Stimulated activated memory B cell treated with anti-CD40 and anti-IgM and Interleukin-4, amounts not matched to agents 10 μg/mL and 1 μg/mL and 100 μg/mL, for 72 hours (primary cell): ENCODE measurements at places on chromosomes 7 and 10.
A peak's percentile ranks its signal among the peaks of the same experiment; 100 is the strongest.

DNA sequence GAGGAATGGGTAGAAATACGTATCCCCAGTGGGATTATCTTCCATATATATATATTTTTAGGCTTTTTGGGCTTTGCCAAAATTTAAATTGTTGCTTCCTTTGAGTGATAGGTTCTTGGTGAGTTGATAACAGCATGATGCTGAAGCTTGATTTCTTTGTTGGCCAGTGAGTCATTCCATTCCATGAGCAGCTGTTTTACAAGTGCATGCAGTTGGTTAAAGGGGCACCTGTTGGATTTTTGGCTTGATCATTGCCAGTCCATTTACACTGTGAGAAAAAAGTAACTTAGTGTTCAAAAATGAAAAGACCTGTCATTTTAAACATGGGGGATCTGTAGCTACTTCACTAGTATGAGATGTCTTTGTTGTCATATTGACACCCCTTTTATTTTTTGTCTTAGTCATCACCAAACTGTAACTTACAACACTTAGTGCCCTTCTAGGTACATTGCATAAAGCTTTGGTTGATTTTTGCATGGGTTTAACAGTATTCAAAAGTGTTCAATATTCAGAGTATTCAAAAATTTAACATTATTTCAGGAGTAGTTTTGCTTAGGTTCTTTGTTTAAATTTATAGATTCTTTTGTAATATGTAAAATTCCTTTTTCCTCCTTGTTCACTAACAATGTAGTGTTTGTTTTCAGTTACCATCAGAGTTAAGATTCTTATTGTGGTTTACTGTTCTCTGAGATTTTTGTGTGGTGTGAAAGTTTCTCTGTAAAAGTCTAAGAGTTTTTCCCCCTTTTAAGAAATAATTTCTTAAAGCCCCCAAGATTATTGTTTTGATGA, 8.8 kb downstream of the AKAP9 start:
- no peaks in the 10 kb centered on the region for H3K27me3 ChIP-seq
- no peak overlapping the region for H3K4me3 ChIP-seq
- peak overlapping the region; percentile 24 for H3K27ac ChIP-seq
- peaks cover 57% of the 10 kb centered on the region for H3K4me1 ChIP-seq
- ATAC-seq: no peak

DNA sequence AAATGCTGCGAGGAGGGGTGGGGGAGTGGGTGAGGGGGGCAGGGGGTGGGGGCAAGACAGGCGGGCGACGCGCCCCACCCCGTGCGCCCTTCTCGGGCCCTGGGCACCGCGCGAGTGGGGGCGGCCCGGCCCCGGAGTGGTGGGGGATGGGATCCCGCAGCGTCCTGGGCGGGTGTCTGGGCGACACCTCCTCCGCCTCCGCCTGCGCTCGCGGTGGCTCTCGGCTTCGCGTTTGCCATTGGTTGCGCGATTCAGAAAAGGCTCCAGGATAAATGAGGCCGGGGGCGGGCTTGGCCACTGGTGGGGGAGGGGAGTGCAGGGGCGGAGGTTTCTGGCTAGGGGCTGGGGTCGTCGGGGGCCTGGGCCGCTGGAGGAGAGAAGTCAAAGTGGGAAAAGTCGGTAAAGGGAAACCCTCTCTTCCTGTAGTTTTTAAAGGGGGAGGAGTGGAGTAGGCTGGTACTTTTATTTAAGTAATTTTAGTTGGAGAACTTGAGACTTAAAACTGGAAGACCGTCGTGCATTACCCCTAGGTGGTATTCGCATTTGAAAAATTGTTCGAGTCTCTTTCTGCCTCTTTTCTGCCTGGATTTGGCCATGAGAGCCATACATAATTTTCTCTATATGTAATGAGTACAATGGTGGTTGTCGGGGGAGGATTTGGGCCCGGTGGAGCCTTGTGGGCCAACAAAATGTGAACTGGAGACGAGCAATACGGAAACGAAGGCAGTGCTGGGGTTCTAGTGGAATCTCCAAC, 992 bp upstream of the IGF2BP3 start:
- peaks cover 66% of the 10 kb centered on the region for H3K27me3 ChIP-seq
- ATAC-seq: peak; percentile 44
- peak overlapping the region; percentile 38 for H3K27ac ChIP-seq
- H3K4me1 ChIP-seq: peaks cover 34% of the 10 kb centered on the region
- H3K36me3 ChIP-seq: no peaks in the 10 kb centered on the region
- no peak overlapping the region for H3K4me3 ChIP-seq

GRCh38 chr7:2101630-2102374, 130.9 kb downstream of the MAD1L1 start:
- peak overlapping the region; percentile 55 for H3K27ac ChIP-seq
- no peaks in the 10 kb centered on the region for H3K27me3 ChIP-seq
- H3K4me1 ChIP-seq: peaks cover 70% of the 10 kb centered on the region
- H3K36me3 ChIP-seq: peaks cover 22% of the 10 kb centered on the region
- ATAC-seq: no peak
- no peak overlapping the region for H3K4me3 ChIP-seq

DNA sequence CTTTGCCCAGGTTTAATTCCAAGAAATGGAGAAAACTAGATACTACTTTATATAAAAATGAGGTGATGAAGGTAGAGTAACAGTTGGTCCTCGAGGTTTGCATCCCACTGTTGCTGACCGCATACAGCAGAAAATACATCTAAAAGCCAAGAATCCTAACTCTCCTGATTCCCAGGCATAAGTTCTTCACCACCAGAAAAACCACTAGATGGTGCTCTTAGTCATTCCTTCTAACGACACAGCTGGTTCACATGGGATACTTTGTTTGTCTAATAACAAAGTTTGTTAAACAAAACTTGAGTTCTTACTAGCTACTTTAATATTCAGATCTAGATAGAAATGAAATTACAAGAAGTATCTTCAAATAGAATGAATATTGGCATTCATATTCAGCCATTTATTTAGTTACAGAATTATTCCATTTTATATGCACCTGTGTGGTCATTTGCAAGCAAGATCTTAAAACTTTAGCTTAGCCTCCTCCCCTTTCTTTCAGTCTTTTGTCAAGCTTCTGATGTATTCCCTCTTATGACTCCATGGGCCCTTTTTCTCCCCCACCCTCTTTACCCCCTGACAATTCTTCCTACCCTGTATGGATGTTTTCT, 54.1 kb upstream of the CYP26C1 start:
- no peak for ATAC-seq
- H3K4me3 ChIP-seq: no peak overlapping the region
- H3K27ac ChIP-seq: no peak overlapping the region
- H3K4me1 ChIP-seq: no peaks in the 10 kb centered on the region
- peaks cover 22% of the 10 kb centered on the region for H3K36me3 ChIP-seq

DNA sequence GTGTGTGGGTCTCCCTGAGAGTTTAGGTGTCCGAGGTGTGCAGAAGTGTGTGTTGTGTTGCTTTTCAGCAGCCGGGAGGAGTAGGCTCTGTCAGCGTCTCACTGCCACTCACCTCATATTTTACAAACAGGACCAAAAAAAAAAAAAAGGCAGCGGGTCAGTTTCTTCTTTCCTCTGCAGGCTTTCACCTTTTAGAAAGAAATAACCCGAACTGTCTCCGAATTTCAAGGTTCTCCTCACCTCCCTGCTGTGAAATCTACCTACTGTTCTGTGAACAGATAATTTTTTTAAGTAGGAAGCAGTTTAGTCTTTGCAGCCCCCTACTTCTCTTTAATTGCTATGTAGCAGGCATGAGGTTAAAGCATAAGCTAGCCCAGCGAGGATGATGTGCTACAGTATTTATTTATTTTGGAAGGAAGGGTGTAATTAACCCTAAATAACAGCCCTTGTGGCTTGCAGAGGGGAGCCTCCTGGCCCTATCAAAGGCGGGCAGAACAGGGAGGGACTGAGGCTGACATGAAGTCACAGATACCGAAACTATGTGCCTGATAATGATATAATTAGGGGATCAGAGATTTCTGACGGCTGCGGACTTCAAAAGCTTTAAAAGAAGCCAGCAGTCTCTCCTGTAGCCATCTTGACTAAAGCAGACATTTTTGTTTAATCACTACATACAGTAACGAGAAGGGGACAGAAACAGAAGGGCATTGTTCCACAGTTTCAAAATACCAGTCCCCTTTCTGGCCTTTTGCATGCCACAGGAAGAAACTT, 1.6 kb downstream of the BAMBI start:
- H3K4me1 ChIP-seq: peaks cover 22% of the 10 kb centered on the region
- no peak overlapping the region for H3K27ac ChIP-seq

DNA sequence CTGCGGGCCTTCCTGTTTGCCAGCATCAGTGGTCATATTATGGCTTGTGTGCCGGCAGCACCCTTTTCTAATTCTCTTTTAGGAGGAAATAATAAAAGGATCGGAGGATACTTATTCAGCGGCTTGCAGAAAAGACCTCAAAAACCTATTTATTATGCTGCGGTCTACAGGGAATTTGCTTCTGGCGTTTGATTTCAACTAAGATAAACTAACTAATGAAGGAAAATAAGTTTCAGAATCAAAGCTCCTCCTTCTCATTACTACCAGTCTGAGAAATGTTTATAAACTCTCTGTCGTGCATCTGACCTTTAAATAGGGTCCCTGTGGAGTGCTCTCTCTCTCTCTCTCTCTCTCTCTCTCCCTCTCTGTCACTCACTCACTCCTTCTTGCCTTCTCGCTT, 335.0 kb upstream of the GLI3 start:
- no peaks in the 10 kb centered on the region for H3K4me1 ChIP-seq
- H3K27ac ChIP-seq: no peak overlapping the region
- H3K27me3 ChIP-seq: no peaks in the 10 kb centered on the region
- no peak overlapping the region for H3K4me3 ChIP-seq
- no peaks in the 10 kb centered on the region for H3K36me3 ChIP-seq

DNA sequence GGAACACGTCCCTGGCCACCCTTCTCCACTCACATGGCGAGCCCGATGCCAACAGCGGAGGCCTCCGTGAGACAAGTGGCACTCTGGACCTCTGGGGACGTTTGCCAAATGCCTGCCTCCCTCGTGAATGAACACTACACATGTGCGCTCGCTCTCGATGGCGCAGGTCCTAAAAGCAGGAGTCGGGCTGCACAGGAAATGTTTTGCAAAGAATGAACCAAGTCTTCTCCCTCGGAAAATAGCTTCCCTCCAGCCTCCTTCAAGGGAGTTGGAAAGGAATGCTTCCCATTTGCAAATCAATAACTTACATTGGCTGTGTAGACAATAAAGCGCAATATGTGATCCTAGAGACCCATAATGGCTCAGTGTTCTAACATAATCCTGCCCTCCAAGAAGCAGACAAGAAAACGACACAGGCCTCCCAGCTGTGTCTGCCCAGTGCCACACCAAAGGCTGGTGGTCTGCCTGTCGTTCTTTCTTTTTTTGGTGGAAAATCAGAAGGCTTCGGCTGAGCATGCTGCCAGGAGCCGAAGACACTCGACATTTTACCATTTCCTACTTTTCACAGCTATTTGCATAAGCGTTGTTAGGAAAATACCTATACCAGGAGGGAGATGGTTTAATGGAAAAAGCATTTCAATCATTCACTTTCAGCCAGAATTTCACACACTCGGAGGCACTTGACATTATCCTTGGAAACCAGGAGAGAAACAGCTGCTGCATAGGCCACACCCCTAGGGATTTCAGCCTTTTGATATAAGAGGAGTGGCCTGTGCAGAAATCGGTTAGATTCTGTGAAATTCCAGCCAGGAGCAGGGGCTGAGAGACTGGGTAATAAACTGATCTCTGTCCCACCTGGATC, 38.4 kb downstream of the ATXN7L1 start:
- H3K27me3 ChIP-seq: no peaks in the 10 kb centered on the region
- H3K36me3 ChIP-seq: no peaks in the 10 kb centered on the region
- no peak overlapping the region for H3K27ac ChIP-seq
- peaks cover 6% of the 10 kb centered on the region for H3K4me1 ChIP-seq

- no peaks in the 10 kb centered on the region for H3K27me3 ChIP-seq
- no peak overlapping the region for H3K27ac ChIP-seq
- no peak for ATAC-seq
Observed at GRCh38 chr10:112460366-112460765, 13.4 kb downstream of the VTI1A start.

- no peak for ATAC-seq
- no peaks in the 10 kb centered on the region for H3K27me3 ChIP-seq
- peak overlapping the region; percentile 4 for H3K27ac ChIP-seq
- no peak overlapping the region for H3K4me3 ChIP-seq
- H3K36me3 ChIP-seq: no peaks in the 10 kb centered on the region
Observed at GRCh38 chr7:69683002-69683401, 84.7 kb downstream of the AUTS2 start.

GRCh38 chr10:105952153-105952552, 1212.4 kb downstream of the SORCS1 start:
- no peak overlapping the region for H3K27ac ChIP-seq
- no peaks in the 10 kb centered on the region for H3K27me3 ChIP-seq
- ATAC-seq: peak; percentile 61
- H3K36me3 ChIP-seq: no peaks in the 10 kb centered on the region
- no peak overlapping the region for H3K4me3 ChIP-seq

DNA sequence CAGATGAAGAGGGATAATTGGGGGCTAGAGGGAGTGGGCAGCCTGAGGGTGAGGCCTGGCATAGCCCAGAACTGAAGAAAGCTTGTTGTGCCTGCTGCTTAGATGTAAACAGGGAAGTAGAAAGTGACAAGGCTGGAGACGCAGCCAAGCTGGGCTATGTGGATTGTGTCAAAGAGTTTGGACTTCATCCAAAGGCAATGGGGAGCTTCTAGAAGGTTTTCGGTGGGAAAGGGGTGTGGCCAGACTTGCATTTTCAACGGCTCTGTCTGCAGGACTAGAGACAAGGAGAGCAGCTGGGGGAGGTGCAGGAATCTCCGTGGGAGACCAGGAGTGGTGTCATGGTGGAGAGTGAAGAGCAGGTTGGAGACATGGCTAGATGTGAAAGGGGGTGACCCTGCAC, 48.8 kb downstream of the GOLGA7B start:
- peaks cover 8% of the 10 kb centered on the region for H3K27me3 ChIP-seq
- H3K4me3 ChIP-seq: no peak overlapping the region
- ATAC-seq: no peak
- no peaks in the 10 kb centered on the region for H3K36me3 ChIP-seq
- H3K4me1 ChIP-seq: no peaks in the 10 kb centered on the region

GRCh38 chr10:62402508-62402907, 28.3 kb downstream of the ZNF365 start:
- H3K4me3 ChIP-seq: no peak overlapping the region
- no peak overlapping the region for H3K27ac ChIP-seq
- ATAC-seq: no peak
- H3K4me1 ChIP-seq: no peaks in the 10 kb centered on the region
- H3K27me3 ChIP-seq: peaks cover 13% of the 10 kb centered on the region

DNA sequence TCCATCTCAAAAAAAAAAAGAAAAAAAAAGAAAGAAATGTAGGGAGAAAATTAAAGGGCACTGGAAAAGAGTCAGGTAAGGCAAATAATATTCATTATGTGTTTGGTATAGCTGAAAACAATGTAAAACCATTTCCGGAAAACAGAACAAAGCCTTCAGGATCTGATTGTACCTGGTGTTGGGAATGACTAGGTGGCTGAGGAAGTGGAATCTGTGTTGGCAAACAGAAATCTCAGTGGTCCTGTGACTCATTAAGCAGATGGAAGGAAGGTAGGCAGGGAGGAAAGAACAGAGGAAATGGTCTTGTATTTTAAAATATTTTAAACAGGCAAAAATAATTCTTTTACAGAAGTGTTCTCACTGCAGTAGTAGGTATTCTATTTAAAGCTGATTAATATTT, 55.7 kb upstream of the GATA3 start:
- peaks cover 51% of the 10 kb centered on the region for H3K36me3 ChIP-seq
- no peaks in the 10 kb centered on the region for H3K4me1 ChIP-seq
- no peak overlapping the region for H3K27ac ChIP-seq
- H3K4me3 ChIP-seq: no peak overlapping the region
